ENCODE measurements at places on chromosomes 6 and 20. TPM values are rescaled to one million over a fixed set of nuclear protein-coding genes. Genes with fewer than 3 reads are reported as not detected.

DNA sequence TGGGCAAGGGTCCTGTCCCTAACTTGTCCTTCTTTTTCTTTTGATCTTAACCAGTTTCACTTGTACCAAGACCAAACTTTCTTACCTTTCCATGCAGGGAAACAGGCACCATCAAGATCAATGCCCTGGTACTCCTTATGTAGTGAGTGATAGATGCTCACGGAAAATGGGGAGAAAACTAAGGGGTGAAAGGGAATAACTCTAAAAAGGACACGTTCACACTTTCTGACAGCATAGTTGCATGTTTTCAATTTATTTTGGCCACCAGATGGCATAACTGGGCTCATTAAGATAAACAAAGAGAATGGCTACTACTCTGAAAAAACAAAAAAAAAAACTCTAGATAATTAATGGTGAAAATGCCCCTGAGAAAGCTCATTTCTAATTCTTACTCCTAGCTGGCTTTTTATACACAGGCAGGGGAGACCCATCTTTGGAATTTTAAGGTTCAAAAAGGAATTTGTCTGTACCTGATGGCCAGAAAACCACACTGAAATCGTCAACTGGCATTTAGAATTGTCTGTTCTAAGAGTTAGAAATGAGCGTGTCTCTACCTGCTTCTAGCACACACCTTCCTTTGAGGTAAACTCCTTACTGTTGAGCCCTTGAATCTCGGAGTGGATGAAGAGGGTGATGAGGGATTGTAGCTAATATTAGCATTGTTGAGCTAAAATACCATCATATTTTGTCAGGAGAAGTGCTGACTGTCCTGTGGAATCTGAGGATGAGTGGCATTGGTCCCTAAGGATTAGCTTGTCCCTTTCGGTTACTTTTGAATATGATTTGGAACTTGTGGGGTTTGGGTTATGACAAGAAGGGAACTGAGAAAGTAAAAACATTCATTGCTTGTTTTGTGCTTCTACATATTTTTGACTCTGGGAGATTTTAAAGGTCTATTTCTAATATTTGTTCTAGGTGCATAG is 62.2 kb upstream of the DDR1 start:
- no peak for DNase-seq

DNA sequence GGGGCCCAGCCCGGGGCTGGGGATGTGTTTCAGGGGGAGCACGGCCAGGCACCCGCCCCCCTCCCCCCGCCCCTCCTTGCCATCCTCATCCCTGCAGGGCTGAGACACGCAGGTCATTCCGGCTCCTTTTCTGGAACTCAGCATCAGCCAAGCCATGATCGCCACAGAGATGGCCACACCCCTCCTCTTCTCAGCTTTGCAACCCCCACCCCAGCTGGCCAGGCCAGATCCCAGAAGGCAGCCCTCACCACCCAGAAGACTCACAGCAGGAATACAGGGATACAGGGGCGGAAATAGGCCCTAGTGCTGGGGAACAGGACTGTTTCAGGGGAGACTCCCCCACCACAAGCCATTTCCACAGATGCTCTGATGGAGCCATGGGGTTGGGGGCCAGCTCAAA is 33.5 kb downstream of the YTHDF1 start:
- no peak for DNase-seq

DNA sequence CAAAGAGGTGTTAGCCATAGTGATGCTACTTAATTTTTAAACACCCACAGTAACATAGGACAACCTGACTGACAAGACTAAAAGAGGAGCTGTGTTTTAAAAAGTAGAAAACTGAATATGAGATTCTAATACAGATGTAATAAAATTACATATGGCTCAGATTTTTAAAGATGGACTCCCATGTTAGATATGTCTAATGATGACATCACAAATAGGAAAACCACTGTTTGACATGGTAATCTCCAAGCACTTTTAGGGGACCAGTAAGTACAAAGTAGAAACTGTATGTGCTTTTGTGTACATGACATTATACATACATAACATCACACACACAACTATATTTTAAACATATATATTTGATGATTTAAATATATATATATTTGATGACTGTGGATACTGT is 16.8 kb downstream of the GCLC start:
- no peak for DNase-seq

DNA sequence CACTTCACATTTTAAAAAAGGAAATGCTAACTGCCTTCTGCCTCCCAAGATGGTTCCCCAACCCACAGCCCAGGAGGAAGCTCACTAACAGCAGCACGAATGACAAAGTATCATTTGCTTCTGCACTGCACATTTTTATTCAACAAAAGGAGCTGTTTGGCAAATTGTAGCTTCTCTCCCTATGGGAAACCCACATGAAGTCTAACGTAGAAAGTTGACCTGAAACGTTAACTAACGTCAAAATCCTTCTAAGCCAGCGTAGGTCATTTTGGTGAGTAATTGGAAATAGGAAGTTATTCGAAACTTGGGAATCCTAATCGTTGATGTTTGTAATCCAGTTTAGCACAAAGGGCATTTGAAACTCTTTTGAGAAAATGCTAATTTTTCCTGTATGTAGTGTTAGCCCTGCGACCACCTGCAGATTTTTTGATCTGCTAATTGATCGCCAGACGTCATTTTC is 2.9 kb downstream of the SALL4 start:
- no peak for DNase-seq

DNA sequence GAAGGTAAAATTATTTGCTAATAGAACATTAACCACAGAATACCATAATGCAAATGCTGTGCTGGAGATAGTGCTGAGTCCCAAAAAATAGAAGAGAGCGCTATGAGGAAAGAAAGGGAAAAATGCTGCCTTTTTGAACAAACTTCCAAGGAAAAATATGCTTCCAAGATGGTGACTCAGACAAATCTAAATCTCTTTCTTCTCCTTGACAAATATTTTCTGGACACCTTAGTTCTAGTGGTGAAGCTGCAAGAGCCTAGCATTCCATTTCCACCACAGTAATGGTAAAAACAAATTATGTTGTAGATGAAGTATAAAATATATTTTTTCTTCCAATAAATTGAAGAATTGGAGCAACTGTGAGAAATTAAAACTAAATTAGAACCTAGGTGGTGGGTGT is 155.6 kb upstream of the TBX18 start:
- DNase-seq, result no peak

CYP39A1 gene
- 10.8 TPM for total RNA-seq

DNA sequence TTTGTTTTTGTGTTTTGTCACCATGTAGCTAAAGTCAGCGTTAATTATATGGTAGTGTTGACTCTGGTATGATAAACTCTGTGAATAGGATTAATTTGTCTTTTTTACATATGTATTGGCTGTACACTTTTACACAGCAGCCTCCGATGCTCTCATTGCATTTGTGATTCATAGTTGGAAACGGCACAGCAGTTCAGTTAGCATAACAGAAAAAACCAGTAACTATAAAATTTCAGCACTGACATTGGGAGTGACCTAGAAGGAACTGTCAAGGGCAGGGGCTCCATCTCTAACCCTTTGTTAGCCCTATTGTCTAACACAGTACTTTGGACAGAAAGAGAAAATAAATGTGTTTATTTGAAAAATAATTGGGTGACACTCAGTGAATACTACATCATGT is 5.6 kb upstream of the BEND6 start:
- DNase-seq, result no peak

Measured in skin of body (tissue), 3 donors.